HCT116 (cell line): ENCODE measurements at places on chromosomes 1 and 21. TPM values are rescaled to one million over a fixed set of nuclear protein-coding genes. Genes with fewer than 3 reads are reported as not detected.

DNA sequence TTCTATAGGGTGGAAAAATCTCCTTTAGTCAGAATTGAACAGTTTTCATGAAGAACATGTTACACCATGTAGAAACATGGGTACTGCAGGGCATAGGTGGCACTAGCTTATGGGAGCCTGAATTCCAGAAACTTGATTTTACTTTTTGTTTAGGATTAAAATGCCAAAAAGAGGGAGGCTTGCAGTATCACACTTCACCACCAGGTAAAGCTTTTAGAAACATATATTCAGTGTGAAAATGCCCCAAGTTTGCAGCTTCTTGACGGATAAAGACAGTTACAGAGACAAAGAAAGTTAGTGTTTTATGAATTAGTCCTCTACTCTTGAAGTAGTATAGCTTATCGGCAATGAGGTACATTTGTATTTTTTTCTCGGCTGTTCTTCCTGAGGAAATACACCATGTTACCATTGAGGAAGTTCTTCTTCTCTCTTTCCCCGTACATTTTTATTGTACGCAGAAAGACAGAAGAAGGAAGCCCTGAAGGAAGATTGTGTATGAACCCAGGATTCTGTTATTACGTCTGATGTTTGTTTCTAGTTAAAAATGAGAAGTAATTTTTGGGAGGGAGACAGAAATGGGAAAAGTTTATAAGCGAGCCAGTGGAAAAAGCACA, 66.1 kb downstream of the PBX1 start:
- DNase-seq = no peak

DNA sequence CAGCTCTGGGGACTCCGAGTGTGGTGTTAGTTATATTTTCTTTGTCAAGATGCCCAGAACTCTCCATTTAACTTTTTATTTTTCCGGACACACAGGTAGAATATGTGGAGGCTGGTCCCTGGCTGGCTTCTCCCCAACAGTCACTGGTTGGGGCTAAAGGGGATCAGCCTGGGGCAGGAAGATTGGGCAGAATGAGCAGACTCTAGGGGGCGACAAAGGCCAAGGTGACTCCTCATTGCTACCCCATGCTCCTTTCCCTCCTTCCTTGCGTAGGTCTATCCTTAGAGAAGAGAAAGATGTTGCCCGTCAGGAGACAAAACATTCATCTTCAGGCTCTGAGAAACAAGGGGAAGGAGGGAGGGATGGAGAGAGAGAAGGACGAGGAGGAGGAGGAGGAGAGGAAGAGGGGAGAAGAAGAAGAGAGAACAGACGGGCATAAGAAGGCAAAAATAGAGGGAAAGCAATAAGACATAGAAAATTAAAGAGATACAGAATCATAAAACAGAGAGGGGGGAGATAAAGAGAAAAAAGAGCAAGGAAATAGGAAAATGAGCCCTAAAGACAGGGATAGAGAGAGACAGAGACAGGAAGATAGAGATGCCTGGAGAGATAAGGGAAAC, 89.9 kb downstream of the FOXD2 start:
- peak; percentile 15 for DNase-seq

DNA sequence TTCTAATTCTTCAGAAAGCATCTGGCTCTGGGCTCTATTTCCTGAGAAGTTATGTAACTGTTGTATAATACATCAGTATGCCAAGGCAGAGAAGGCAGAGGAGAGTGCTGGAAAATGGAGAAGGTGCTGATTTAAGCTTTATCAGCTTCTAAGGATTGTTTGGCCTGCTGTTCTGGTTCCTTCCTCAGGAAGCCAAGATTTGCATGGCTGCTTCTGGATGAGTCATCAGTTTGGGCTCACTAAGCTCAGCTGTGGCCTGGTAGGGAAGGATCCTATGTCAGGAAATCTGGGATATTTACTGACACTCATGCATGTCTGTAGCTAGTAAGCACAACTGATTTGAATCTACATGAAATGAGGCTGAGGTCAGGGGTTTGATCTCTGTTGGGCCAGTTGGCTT, 73.2 kb upstream of the ADGRL4 start:
- DNase-seq = peak; percentile 23

DNA sequence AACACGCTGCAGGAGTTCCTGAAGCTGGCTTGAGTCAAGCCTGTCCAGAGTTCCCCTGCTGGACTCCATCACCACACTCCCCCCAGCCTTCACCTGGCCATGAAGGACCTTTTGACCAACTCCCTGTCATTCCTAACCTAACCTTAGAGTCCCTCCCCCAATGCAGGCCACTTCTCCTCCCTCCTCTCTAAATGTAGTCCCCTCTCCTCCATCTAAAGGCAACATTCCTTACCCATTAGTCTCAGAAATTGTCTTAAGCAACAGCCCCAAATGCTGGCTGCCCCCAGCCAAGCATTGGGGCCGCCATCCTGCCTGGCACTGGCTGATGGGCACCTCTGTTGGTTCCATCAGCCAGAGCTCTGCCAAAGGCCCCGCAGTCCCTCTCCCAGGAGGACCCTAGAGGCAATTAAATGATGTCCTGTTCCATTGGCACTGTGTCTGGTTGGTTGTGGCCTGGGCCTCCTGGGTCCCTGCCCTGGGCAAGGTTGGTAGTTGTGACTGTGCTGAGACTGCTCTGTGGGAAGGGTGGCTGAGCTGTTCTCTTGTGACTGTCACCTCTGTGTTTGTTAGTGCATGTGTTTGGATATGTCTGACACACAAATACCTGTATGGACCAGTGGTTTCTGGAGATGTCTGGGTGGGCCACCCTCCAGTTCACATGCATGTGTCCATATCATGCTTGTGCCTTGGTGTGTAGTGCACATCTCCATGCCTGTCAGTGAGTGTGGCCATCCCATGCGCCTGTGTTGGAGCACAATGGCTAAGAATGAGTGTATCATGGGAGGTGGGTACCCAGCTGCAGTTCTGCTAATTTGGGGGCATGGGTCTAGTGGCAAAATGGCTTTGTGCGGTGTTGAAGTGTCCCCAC, 1.4 kb downstream of the SH3BGRL3 start:
- DNase-seq = no peak

GRCh38 chr1:223363057-223363855, 720 bp downstream of the SUSD4 start:
- no peak for DNase-seq

GRCh38 chr1:234706199-234706598, 96.2 kb upstream of the IRF2BP2 start:
- DNase-seq = no peak

- no peak for DNase-seq
Measured at GRCh38 chr1:11482198-11482597, 3.2 kb downstream of the DISP3 start.

- DNase-seq = no peak
Measured at GRCh38 chr1:182268669-182269068, 122.9 kb downstream of the GLUL start.

DNA sequence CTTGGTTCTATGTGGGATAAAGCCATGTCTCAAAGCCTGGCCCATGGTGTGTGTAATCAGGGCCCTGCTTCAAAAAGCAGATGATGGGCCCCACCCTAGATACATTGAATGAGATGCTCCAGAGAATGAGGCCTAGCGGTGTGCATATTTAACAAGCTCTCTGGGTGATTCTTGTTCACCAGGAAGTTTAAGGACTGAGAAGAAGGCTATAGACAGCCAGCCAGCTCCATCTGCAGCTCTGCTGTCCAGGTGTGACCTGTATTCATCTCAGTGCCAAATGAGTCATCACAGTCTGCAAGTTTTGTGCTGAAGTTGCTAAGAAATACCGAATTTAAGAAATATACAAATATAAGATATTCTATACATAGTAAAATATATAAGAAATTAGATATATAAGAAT, 182.0 kb upstream of the RUNX1 start:
- DNase-seq = no peak

GRCh38 chr1:241627453-241628259, 12.5 kb downstream of the CHML start:
- peak; percentile 47 for DNase-seq

DNA sequence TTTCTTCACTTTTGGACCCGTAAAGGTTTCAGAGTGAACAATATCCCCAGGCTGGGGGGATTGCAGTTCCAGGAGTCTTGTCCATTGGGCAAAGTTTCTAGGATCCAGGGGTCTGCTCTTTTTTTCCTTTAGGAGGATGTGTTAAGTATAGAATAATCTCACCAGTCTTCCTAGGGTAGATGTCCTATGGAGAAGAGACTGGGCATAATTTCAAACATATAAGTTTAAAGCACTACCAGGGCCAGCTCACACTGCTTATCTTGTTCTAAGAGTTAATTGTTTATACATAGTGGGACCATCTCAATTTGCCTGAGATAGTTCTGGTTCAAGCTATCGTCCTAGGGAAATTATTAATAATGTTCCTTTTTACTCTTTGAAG, 1.2 kb downstream of the CHI3L2 start:
- no peak for DNase-seq

GRCh38 chr1:100038660-100039287, 69.0 kb downstream of the SLC35A3 start:
- no peak for DNase-seq

Gene HPDL
- not detected for total RNA-seq

Gene TNFAIP8L2
- total RNA-seq = not detected

Gene FAM177B
- not detected for total RNA-seq

Gene SELP
- total RNA-seq = not detected
